ENCODE measurements at places on chromosomes 13 and 19.
A peak's percentile ranks its signal among the peaks of the same experiment; 100 is the strongest.

- peak; percentile 13 for DNase-seq
Observed at GRCh38 chr19:10832939-10833296, 3.1 kb downstream of the TMED1 start.

DNA sequence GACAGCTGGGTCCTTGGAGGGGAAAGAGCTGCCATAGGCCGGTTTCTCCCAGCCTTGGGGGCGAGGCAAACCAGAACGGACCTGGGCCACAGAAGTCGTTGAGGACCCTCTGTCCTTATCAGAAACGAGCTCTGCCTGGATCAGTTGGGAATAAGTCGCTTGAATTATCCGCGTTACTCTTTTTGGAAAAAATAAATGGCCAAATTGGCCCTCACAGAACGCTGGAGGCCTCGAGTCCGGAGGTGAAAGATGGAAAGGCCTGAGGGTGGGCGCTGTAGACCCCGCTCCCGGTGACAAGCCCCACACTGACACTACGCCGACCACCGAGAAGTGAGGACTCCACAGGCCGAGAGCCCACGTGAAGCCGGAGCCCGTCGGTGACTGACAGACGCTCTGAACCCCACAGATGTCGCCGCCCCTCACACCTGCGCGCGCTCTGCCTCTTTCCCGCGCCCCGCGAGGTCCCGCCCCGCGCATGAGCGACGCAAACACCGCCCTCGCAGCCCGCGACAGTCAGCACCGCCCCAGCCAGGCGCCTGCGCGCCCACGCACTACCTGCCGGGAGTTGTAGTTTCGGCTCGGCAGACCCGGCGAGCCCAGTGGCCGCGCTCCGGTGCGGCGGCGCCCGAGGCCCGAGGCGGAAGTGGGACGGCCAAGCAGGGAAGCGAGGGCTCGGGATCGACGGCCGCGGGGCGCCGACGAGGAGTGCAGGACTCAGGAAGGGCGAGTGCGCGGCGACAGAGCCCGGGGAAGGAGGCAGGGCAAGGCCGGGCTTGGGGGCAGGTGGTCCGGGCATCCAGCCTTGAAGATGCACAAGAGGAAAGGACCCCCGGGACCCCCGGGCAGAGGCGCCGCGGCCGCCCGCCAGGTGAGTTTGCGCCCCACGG, at the start of the genes BRME1 and CC2D1A:
TSS of gene BRME1 (minus strand) at position 484 of the 887 bp plus-strand sequence. CDS start 1,225 bp downstream, outside the sequence.
TSS of gene CC2D1A (plus strand) at position 568 of the 887 bp plus-strand sequence. CDS start at position 809, 241 bp downstream.
- peak; percentile 100 for DNase-seq

DNA sequence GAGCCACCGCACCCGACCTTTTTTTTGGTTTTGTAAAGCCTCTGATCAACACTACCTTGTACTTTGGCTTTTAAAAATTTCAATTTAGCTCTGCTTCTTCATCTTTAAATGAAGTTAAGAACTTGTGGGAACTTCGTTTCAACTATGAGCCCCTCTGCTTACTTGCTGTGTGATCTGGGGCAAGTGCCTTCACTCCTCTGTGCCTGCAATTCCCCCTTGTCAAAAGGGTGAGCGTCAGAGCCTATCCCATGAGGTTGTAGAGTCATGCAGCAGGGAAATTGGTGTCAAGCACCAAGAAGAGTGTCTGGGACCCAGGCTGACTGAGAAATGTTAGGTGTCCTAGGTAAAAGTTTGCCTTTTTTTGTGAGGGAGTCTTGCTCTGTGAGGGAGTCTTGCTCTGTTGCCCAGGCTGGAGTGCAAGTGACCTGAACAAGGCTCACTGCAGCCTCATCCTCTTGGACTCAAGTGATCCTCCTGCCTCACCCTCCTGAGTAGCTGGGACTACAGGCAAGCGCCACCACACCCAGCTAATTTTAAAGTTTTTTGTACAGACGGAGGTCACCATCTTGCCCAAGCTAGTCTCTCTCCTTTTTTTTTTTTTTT, 5.7 kb downstream of the VASP start:
- DNase-seq = no peak

DNA sequence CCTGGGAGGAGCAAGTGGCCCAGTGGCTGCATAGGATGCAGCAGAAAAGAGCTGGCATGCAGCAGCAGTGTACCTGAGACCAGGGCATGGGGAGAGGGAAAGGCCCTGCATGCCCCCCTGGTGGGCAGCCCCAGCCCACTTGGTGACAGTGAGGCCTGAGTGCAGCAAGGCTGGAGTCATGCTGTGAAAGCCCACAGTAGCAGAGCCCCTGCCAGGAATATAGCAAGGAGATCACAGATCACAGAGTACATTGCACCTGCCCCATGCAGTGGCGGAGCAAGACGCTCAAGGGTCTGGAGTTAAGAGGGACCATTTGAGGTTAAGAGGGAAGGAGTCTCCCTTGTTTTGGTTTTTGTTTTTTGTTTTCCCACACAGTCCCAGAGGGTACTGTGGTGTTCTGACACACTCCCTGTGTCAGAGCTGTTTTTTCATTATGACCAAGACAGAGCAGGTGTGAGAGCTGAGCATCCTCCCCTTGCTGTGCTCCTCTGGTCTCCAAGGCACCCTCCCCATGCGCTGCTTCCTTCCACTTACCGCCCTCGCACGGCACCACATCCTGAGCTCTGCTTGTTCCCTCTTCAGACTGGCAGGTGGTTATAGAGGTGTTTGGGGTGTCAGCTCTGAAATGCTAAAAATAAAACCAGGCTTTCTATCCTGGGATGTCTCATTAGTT, 85.0 kb upstream of the UBL3 start:
- DNase-seq = peak; percentile 50

DNA sequence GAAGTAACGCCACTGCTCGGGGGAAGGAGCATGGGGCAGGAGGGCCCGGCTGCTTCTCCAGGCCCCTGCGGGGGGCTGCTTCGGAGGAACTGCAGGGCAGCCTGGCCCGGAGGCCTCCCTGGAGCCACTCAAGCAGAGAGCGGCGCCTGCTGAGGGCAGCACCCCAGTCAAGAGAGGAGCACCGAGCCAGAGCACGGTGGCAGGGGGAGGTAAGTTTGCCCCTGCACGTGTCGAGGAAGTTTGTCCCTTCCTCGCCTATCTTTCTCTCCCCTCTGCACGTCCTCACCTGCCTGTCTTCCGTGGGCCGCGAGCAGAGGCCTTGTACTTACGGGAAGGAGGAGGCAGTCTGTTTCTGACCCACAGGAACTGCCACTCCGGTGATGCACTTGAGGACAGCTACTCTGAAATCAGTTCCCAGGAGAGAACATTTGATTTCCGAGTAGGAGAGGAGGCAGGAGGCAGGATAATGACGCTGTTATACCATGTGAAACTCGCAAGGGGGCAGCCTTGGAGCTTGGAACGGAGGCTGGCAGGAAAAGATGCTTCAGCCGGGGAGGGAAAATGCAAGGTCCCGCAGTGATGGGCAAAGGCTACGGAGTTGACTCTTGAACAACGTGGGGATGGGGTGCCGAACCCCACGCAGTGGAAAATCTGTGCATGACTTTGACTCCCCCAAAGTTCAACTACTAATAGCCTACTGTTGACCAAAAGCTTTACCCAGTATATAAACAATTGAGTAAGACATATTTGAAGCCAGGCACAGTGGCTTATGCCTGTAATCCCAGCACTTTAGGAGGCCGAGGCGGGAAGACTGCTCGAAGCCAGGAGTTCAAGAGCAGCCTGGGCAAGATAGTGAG, 5.0 kb downstream of the FFAR1 start:
- DNase-seq = peak; percentile 68

DNA sequence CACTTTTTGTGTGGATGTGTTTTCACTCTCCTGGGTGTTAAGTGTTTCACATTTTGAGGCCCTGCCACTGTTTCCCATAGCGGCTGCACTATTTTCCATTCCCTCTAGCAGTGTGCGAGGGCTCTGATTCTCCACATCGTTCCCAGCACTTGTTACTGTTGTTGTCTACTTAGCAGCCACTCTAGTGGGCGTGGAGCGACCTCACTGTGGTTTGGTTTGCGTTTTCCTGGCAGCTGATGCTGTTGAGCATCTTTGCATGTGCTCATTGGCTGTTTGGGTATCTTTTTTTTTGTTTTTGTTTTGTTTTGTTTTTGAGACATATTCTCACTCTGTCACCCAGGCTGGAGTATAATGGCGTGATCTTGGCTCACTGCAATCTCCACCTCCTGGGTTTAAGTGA, 14.4 kb downstream of the NAXD start:
- DNase-seq = no peak

- no peak for DNase-seq
Observed at GRCh38 chr13:36148446-36148845, 17.3 kb upstream of the DCLK1 start.

DNA sequence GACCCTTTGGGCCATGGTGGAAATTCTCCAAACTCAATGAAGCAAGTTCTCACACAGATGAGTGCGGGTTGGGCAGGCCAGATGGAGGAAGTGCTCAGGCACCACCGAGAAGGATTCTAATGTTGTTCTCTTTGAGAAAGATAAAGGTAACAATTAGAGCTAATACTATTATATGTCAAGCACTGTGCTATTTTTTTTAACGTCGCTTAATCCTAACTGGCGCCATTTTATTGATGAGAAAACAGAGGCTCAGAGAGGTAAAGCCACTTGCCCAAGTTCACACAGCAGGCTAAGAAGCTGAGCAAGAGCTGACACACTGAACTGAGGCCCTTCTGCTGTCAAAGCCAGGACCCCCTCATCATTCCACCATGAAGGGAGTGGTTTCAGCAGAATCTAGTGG, 1.0 kb downstream of the FBL start:
- no peak for DNase-seq

DNA sequence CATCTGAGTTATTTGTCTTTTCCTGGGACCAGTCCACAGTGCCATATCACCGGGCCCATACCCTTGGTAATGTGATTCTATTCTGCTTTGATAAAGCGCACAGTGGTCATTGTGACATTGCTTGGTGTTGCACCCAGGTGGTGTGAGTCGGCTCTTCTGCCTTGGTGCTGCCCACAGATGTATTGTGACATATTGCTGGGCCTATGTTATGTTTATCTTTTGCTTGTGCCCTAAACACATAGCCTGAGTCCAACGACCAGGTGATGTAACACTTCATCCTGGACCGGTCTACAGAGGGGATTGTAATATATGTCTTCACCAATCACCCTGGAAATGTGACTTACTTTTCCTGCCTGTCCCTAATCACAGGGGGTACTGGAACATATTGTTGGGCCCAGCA, 23.7 kb upstream of the ZNF254 start:
- no peak for DNase-seq

GRCh38 chr13:113759525-113760137, 605 bp downstream of the TMEM255B start:
- no peak for DNase-seq

DNA sequence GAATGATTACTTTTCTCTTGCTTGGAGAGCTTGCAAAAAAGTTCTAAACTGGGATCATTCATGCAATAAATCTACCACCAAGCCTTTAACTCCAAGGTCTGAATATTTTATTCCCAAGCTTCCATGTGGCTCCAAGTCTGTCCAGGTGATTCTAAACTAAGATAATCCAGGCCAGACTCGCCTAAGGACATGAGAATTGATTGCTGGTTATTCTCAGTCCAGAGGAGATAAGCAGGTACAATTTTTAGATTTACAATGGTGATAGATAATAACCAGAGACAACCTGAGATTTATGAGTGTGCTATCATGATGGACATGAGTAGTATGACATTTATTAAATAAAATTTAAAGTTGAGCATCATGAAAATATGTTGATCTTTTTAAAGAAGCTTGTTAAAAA, 156.5 kb upstream of the SPRY2 start:
- DNase-seq = no peak

GRCh38 chr19:53977991-53978731, 13.3 kb upstream of the CACNG6 start:
- DNase-seq = no peak

- no peak for DNase-seq
Observed at GRCh38 chr19:16285769-16286498, 38.7 kb upstream of the KLF2 start.

DNA sequence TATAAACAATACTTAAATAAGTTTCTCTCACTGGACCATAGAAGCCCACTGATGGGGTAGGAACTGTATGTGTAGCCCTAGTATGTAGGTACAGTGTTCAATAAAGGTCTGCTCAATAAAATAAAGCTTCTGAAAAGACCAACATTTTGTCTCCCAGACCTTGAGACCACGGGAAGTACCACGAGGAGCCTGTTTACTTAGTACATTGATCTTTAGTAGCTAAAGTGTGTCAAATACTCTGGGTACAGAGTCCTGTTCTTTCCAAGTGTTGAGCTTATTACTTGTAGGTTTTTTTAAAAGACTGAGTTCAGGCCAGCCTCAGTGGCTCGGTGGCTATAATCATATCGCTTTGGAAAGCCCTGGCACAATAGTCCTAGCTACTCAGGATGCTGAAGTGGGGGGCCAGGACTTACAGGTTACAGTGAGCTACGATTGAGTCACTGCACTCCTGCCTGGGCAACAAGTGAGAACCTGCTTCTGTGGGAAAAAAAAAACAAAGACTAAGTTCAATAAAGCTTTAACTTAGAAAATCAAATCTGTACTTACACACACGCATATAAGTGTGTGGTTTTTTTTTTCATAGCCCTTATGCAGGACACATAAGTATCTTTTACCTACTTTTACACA, 3.4 kb downstream of the MTRF1 start:
- DNase-seq = no peak

- DNase-seq = no peak
Observed at GRCh38 chr13:98225036-98225940, 48.2 kb upstream of the RNF113B start.

DNA sequence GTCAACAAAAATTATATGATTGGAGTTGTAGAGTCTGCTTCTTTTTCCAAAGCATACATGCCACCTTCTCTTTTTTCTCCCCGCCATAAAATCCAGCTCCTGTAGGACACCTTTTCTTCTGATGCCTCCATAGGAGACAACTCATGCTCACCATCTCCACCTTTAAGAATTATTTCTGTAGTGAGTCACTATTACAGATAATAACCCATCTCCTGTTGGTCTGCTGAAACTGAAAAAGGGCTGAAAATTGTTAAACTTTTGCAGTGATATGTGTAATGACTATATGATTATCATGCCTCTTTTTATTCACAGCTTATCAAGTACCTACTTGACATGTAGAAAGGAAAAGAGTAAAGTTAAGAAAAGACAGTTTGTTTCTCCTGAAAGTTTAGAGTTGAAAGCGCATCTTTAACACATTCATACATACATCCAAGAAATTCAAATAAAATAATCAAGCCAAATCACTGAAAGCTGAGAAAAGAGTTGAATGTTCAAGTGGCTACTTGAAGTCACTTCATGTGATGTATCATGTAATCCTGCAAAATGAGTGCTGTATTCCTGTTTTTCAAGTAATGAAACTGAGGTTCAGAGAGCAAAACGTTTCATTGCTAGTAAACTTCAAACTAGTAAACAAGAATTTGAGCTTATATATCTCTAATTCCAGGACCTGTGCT, 35.5 kb upstream of the LPAR6 start:
- DNase-seq = no peak

All from GM12892 (cell line).